ENCODE measurements at places on chromosomes 12 and 14. TPM values are rescaled to one million over a fixed set of nuclear protein-coding genes. Genes with fewer than 3 reads are reported as not detected.
A peak's percentile ranks its signal among the peaks of the same experiment; 100 is the strongest.

DNA sequence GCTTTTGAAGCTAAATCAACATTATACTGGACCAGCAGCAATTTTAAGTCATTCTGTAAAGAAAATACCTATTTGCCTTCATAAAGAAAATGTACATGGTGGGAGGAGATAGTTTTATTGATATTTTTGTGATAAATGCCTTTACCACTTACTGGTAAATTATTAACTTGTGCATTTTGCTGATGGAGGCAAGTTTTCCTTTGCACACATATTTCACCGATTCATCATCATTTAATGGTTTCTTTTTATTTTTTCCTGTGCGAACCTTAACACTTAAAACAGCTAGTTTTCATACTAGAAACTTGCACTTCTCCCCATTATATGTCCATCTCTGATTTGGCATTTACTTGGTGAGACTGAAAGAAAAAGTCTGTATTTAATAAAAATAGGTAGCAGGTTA is 239.3 kb downstream of the TRHDE start:
- no peak for DNase-seq
- H3K27ac ChIP-seq: no peak overlapping the region
- no peak overlapping the region for H3K4me3 ChIP-seq
- H3K27me3 ChIP-seq: no peaks in the 10 kb centered on the region
- no peaks in the 10 kb centered on the region for H3K4me1 ChIP-seq
- H3K36me3 ChIP-seq: no peaks in the 10 kb centered on the region

DNA sequence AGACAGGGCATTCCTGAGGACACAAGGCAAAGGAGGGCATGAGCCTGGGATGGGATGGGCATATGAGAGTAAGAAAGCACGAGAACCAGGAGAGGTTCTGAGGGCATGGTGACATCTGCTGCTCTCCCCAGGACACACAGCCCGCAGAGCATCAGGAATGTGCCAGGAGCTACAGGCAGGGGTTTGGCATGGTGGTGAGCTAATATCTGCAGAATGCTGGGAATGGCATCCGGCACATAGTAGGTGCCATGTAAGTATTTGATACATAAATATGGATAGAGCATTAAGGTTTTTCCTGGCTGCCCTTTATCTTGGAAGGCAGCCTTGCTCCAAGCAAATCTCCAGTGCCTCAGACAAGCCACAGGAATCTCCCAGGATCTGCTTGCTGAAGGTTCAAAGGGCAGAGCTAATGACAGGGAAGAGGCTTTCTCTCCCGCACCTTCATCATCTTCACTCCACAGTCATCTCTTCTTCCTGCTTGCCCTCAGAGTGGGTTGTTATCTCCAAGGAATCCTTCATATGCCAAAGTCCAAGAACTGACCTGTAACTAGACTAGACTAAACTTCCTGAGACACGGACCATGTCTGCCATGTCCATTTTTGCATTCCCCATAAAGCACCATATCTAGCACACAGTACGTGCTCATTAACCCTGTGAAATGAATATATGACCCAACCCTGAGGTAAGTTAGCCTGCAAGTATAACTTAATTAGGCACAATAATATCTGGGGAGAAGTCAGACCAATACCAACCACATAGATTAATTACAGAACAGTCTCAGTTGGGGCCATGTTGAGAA is 62.0 kb upstream of the SCN8A start:
- peaks cover 24% of the 10 kb centered on the region for H3K27me3 ChIP-seq
- no peak overlapping the region for H3K4me3 ChIP-seq
- DNase-seq: no peak
- H3K36me3 ChIP-seq: no peaks in the 10 kb centered on the region
- H3K27ac ChIP-seq: no peak overlapping the region
- peaks cover 6% of the 10 kb centered on the region for H3K4me1 ChIP-seq

Gene HCAR1
- total RNA-seq: 0.28 TPM

DNA sequence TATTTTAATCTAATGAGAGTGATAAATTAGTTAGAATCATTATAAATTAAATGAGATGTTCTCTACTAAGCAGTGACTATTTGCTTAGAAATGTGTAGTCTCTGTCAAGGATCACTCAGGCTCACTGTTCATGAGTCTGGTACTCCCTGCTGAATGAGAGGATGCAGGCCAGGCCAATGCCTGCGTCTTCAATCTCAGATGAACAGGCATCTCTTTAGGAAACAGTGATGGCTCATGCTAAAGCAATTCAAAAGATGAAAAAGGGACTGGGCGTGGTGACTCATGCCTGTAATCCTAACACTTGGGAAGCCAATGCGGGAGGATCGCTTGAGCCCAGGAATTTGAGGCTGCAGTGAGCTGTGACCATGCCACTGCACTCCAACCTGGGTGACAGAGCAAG is 106.8 kb downstream of the ZFC3H1 start:
- H3K27ac ChIP-seq: no peak overlapping the region
- no peak for DNase-seq
- H3K27me3 ChIP-seq: peaks cover 1% of the 10 kb centered on the region
- H3K4me1 ChIP-seq: no peaks in the 10 kb centered on the region
- no peaks in the 10 kb centered on the region for H3K36me3 ChIP-seq

Gene GALNT16
- total RNA-seq: not detected

Gene TDG
- total RNA-seq: 33.0 TPM

Gene A2M
- total RNA-seq: not detected

GRCh38 chr14:51328772-51329353 is 88.8 kb downstream of the TMX1 start:
- no peaks in the 10 kb centered on the region for H3K36me3 ChIP-seq
- no peak overlapping the region for H3K4me3 ChIP-seq
- H3K27me3 ChIP-seq: peaks cover 23% of the 10 kb centered on the region

GRCh38 chr12:131795690-131796410 is 32.3 kb upstream of the MMP17 start:
- peaks cover 47% of the 10 kb centered on the region for H3K36me3 ChIP-seq
- H3K4me3 ChIP-seq: no peak overlapping the region
- H3K4me1 ChIP-seq: no peaks in the 10 kb centered on the region

DNA sequence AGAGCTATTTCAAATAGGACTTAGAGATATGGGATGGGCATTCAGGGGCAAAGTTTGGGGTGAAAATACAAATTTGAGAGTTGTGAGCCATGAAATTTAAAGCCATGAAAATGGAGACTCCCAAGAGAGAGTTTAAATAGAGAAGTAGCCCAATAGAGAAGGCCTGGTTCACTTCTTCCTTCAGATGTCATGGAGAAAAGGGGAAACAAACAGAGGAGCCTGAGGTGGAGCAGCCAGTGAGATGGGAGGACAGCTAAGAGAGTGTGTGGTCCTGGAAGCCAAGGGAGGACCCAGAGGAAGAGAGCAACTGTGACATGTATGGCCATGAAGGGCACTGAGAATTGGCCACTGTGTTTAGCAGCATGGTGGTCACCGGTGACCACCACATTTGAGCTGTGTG is 12.3 kb upstream of the DYNLL1 start:
- H3K4me3 ChIP-seq: no peak overlapping the region
- DNase-seq: no peak
- peaks cover 18% of the 10 kb centered on the region for H3K4me1 ChIP-seq
- H3K27me3 ChIP-seq: no peaks in the 10 kb centered on the region
- H3K27ac ChIP-seq: no peak overlapping the region
- peaks cover 2% of the 10 kb centered on the region for H3K36me3 ChIP-seq

Gene KRT83
- not detected for total RNA-seq

- no peaks in the 10 kb centered on the region for H3K27me3 ChIP-seq
- H3K4me3 ChIP-seq: no peak overlapping the region
- peak; percentile 59 for DNase-seq
Measured at GRCh38 chr12:54390668-54391551, 6.4 kb upstream of the ZNF385A start.

GRCh38 chr14:101504096-101504948 is 57.0 kb upstream of the DIO3 start:
- H3K27me3 ChIP-seq: no peaks in the 10 kb centered on the region
- H3K36me3 ChIP-seq: no peaks in the 10 kb centered on the region
- no peak for DNase-seq
- no peaks in the 10 kb centered on the region for H3K4me1 ChIP-seq

DNA sequence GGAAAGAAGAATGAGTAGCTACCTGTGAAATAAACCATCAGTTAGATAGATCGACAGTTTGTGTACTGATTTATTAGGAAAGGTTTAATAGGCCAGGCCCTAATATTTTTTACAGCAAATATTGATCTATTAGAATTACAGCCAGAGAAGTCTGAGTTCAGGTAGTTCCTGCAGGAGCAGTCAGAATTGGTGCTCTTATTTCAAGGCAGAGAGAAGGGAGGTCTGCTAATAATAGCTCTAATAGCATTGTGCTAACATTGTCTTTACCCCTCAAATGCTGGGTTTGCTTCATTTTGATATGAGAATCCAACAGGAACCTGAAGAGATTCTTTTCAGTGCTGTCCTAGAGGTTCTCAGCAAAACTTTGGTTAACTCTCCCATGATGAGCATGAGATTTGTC is 343.8 kb upstream of the NAV3 start:
- no peaks in the 10 kb centered on the region for H3K27me3 ChIP-seq
- DNase-seq: no peak
- H3K4me1 ChIP-seq: no peaks in the 10 kb centered on the region
- no peak overlapping the region for H3K27ac ChIP-seq
- no peaks in the 10 kb centered on the region for H3K36me3 ChIP-seq

DNA sequence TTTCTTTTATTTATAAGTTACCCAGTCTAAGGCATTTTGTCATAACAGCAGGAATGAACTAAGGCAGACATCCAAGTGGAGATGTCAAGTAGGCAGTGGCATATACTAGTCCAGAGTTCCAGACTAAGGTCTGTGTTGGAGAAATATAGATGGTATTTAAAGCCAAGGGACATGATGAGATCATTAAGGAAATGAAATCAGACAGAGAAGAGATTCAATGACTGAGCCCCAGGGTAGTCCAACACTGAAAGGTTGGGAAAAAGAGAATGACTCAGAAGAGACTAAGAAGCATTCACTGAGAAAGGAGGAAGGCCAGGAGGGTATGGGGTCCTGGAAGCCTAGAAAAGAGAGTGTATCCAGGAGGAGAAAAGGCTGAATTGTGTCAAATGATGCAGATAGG is 442.2 kb upstream of the CCDC196 start:
- no peak overlapping the region for H3K27ac ChIP-seq
- H3K27me3 ChIP-seq: peaks cover 8% of the 10 kb centered on the region
- no peak for DNase-seq
- H3K4me1 ChIP-seq: no peaks in the 10 kb centered on the region

Gene B4GALNT3
- 0.88 TPM for total RNA-seq

DNA sequence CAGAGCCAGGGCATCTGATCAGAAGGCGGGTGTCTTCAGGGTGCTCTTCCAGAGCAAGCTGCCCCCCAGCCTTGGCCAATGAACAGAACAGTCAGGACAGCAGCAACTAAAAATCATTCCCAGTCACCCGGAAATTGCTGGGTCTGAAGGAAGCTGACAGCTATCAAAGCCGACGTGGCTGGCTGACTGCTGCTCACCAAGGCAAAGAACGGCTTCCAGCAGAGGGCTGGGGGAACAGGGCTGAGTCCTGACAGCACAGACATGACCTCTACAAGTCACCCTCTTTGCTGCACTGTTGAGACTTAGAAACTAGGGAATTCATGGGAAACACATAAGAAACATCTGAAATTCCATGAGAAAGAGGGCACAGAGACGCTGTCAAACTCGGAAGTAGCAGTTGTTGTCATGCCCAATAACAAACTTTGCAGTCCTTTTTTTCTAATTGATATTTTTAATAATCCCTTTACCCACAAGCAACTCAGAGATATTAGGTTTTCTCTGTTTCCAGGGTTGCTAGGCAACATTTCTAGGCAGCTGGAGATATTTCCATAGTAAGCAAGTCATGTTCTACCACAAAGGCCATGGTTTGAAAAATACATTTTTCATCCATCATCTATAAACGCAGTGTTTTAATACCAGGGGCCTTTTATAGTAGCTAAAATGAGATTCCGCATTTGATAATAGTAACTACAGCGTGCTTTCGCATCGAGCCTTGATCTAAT is 365.2 kb downstream of the SEC23A start:
- no peaks in the 10 kb centered on the region for H3K4me1 ChIP-seq
- H3K4me3 ChIP-seq: no peak overlapping the region

GRCh38 chr14:72120315-72120714 is 188.1 kb downstream of the RGS6 start:
- H3K4me3 ChIP-seq: no peak overlapping the region
- no peak overlapping the region for H3K27ac ChIP-seq
- H3K36me3 ChIP-seq: no peaks in the 10 kb centered on the region
- DNase-seq: no peak

DNA sequence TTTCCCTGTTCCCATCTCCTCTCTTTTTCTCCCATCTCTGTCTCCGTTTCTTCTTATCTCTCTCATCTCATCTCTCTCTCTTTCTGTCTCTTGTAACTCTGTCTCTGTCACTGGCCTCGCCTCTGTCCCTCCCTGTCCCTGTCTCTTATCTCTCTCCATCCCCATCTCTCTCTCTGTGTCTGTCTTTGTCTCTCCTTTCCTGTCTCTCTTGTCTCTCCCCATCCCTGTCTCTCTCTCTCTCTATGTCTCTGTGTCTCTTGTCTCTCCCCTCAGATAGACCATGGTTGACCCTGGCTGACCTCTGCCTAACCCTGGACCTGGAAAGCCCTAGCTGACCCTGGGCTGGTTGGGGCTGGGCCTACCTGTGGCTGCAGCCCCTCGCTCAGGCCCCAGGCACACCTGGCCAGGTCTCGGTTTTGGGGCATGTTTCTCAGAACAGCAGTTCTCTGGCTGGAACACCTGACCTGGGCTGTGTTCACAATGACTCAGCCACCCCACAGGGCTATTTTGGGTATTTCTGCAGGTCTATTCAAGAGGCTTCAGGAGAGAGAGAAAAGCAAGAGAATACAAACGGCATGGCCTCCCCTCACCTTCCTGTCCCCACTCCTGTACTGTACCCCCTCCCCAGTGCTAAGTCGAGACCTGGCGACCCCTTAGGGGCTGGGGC is 174.4 kb downstream of the TMEM121 start:
- H3K36me3 ChIP-seq: no peaks in the 10 kb centered on the region
- no peaks in the 10 kb centered on the region for H3K27me3 ChIP-seq
- peak overlapping the region; percentile 66 for H3K27ac ChIP-seq
- no peak overlapping the region for H3K4me3 ChIP-seq
- H3K4me1 ChIP-seq: peaks cover 23% of the 10 kb centered on the region
- DNase-seq: peak; percentile 33

DNA sequence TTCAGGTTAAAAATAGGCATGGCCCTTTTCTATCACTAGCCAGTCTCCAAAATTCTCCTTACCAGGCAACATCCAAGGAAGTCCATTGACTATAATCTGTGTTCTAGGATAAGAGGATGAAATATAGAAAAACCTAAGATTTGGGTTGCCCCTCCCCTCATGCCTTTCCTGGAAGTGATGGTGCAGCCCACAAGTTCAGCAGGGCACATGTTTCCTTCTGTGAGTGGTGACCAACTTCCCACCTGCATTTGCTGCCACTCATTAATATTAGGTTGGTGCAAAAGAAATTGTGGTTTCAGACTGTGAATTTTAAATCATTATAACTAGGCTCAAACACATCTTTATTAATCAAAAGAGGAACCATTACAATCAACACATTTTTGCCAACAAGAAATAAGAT is 250.5 kb upstream of the FKBP4 start:
- DNase-seq: peak; percentile 34
- peaks cover 22% of the 10 kb centered on the region for H3K4me1 ChIP-seq
- no peaks in the 10 kb centered on the region for H3K36me3 ChIP-seq
- H3K27ac ChIP-seq: peak overlapping the region; percentile 70

All from activated CD4-positive, alpha-beta memory T cell treated with anti-CD3 and anti-CD28 coated beads, Interleukin-2, amount 10 ng/mL, durations not matched to agents 7 days and 5 days (primary cell).